ENCODE measurements at places on chromosomes 12 and 14. TPM values are rescaled to one million over a fixed set of nuclear protein-coding genes. Genes with fewer than 3 reads are reported as not detected.

GRCh38 chr14:21494902-21495762 is 16.0 kb downstream of the METTL3 start:
- DNase-seq, result no peak

- no peak for DNase-seq
Measured at GRCh38 chr14:69695322-69696203, 71.4 kb upstream of the SRSF5 start.

DNA sequence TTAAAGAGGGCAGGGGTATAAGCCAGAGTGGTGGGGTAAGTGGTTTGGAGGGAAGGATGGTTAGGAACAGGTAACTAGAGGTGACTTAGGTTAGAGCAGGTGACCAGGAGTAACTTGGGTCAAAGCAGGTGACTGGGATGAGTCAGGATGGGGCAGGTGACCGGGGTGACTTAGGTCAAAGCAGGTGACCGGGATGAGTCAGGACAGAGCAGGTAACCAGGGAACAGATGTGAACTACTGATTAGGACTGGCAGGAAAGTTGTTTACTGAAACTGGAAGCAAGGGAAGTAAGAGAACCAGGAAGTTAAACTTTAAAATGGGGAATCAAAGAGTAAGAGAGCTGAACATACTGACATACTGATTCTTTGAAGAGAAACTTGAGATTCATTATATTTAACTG is 57.4 kb downstream of the FSCB start:
- no peak for DNase-seq

DNA sequence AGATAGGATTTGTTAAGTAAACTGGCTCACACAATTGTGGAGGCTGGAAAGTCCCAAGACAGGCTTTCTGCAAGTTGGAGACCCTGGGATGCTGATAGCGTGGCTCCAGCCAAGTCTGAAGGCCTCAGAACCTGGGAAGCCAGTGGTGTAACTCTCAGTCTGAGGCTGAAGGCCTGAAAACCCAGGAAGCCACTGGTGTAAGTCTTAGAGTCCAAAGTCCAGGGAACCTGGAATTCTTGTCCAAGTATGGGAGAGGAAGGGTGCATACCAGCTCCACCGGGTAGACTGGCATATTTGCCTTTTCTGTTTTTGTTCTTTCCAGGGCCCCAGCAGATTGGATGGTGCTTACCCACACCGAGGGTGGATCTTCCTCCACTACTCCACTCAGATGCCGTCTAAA is 18.1 kb downstream of the GMFB start:
- no peak for DNase-seq

The CCDC177 gene
- 7.8 TPM for total RNA-seq

The CELA1 gene
- not detected for total RNA-seq

The PTPRB gene
- total RNA-seq, result 0.17 TPM

The NACA gene
- 589 TPM for total RNA-seq

The PHLDA1 gene
- 169 TPM for total RNA-seq

All from glutamatergic neuron (in vitro differentiated cells).